Motor neuron (in vitro differentiated cells): ENCODE measurements at places on chromosomes 4 and X. TPM values are rescaled to one million over a fixed set of nuclear protein-coding genes. Genes with fewer than 3 reads are reported as not detected.

GRCh38 chrX:138254001-138254400 lies 457.5 kb downstream of the FGF13 start:
- ATAC-seq = no peak

- ATAC-seq = no peak
These were observed 12.3 kb downstream of the GPR174 start for GRCh38 chrX:79156818-79157217.

DNA sequence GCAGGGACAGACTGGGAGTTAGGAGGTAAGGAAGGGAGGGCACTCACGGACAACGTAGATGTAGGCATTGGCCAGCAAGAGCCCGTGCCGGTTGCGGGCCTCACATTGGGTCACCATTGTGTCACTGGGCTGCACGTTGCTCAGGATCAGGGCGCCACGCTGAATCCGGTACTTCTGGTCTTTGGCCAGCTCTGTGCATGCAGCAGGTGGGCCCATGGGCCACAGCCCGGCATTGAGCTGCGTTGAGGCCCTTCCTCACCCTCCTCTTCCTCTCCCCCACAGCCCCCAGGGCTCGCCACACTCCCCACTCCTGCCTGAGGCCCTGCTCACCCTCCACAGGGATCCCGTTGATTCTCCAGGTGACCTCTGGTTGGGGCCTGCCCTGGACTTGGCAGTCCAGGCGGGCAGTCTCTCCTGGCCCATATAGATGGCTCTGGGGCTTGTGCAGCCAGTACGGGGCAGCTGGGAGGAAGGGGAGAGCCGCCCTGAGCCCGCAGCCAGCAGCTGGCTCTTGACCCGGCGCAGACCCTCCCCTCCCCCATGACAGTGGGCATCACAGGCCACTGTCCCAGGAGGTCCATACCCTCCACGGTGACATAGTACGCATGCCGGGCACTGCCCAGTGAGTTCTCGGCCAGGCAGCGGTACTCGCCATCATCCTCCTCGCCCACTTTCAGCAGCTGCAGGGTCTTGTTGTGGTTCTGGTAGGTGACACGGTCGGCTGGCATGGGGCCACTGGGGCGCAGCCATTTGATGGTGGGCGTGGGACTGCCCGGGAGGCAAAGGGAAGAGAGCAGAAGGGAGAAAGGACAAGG lies 16.3 kb downstream of the L1CAM start:
- no peak for ATAC-seq

DNA sequence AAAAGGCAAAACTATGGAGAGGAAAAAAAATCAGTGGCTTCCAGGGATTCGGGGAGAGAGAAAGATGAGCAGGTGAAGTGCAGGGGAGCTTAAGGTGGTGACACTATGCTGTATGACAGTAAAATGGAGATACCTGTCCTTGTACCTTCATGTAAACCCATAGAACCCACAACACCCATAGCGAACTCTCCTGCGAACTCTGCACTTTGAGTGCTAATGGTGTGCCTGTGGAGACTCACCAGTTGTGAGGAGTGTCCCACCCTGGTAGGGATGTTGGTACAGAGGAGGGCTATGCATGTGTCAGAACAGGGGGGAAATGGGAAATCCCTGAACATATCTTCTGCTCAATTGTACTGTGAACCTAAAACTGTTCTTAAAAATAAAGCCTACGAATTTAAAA lies 42.8 kb downstream of the HMX1 start:
- no peak for ATAC-seq

The FGF16 gene
- not detected in 2 replicates for total RNA-seq

The BEND2 gene
- not detected in 2 replicates for total RNA-seq

The PLXNA3 gene
- total RNA-seq = 21.4 and 22.1 TPM in 2 replicates

DNA sequence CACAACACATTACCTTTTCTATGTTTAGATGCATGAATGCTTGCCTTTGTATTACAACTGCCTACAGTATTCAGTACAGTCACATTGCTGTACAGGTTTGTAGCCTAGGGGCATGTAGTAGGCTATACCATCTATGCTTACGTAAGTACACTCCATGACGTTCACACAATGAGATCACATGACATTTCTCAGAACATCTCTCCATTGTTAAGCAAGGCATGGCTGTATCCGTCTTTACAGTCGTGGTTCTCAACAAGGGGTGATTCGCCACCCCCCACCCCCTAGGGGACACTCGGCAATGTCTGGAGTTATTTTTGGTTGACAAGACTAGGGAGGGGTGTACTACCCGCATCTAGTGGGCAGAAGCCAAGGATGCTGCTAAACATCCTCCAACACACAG lies 12.1 kb downstream of the CD99L2 start:
- ATAC-seq = no peak

- ATAC-seq = peak; percentile 88
These were observed 169.0 kb upstream of the BCOR start for GRCh38 chrX:40266490-40267333.

- ATAC-seq = no peak
These were observed 139.9 kb downstream of the CPXCR1 start for GRCh38 chrX:88886908-88887307.

GRCh38 chr4:174763454-174764104 lies 65.5 kb downstream of the GLRA3 start:
- ATAC-seq = no peak

DNA sequence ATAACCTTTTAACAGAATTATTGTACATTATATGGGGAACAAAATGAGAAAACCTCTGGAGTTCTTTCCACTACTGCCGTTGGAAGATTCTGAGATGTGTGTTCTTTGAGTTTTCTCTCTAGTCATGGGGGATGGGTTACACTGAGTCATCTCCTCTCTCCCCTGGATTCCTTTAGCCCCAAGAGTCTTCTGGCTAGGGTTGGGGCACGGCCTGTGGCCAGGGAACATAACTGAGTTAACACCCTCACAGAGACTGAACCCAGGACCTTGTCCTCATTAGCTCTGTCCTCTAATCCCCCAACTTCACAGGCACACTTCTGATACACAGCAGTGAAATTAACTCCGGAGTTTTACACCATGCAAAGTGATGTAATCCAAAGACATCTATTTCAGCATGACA lies 142.3 kb upstream of the F9 start:
- ATAC-seq = no peak

DNA sequence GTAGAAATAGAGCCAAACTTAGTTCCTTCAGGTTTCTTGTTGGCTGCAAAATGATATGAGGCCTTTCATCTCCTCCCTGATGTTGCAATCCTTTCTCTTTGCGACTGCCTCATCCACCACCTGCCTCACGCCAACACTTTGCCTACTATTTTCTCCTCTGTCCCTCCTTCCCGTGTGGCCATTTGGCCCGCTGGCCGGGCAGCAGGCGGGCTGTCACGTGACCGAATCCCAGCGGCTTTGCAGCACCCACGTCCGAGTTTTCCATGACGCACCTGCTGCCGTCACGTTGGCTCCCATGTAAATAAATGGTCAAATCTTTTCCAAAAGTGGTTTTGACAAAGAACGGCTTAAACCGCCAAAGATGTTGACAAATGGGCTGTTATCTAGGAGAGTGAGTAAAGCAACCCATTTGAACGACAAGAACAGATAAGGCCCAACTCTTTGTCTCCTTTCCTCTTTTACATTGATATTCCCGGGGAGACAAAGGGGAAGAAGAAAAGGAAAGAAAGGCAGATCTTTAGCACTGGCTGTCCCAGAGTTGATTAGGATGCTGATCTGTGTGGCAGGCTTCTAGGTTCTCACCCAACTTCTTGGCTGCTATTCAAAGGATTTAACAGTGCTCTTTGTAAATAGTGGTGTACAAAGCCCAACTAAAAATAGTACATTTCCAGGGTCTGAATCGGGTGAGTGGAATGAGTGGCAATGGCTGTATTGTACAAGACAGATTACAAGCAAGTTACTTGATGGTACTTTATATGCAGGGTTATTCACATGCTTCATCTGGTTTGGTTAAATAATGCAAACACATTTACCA lies 174.2 kb upstream of the JADE1 start:
- ATAC-seq = peak; percentile 60

The IL2RG gene
- 0.11 and 0.38 TPM in 2 replicates for total RNA-seq

The HTN3 gene
- not detected in 2 replicates for total RNA-seq

DNA sequence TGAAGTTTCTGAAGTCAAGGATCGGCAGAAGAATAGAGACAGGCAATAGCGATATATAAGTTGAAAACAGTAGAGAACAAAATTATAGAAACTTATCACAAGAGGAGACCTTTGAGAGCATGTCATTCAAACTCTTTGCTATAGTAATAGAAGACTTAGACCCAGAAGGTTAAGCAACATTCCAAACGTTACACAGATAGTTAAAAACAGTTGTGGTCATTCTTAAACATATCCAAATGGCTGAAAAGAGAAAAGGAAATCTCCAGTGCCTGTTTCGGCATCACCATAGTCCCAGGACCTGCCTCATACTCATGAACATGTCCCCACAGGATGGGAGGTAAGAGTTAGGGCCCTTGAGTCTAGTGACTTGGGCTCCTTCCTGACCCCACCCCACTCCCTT lies 258.1 kb upstream of the NOCT start:
- no peak for ATAC-seq

GRCh38 chrX:15376956-15377355 lies 7.3 kb downstream of the VEGFD start:
- peak; percentile 89 for ATAC-seq

GRCh38 chr4:152965611-152966010 lies 29.5 kb downstream of the FHDC1 start:
- ATAC-seq = peak; percentile 83

- ATAC-seq = no peak
These were observed 68.3 kb upstream of the CNKSR2 start for GRCh38 chrX:21305799-21306336.

The PNMA5 gene
- 0.89 and 1.3 TPM in 2 replicates for total RNA-seq

- no peak for ATAC-seq
These were observed 19.7 kb upstream of the MTM1 start for GRCh38 chrX:150548684-150549083.

- ATAC-seq = no peak
These were observed 919 bp upstream of the SEC24B start for GRCh38 chr4:109432696-109433095.

The DCAF12L1 gene
- total RNA-seq = not detected in 2 replicates

- no peak for ATAC-seq
These were observed 2.3 kb downstream of the GPR174 start for GRCh38 chrX:79146640-79147390.

DNA sequence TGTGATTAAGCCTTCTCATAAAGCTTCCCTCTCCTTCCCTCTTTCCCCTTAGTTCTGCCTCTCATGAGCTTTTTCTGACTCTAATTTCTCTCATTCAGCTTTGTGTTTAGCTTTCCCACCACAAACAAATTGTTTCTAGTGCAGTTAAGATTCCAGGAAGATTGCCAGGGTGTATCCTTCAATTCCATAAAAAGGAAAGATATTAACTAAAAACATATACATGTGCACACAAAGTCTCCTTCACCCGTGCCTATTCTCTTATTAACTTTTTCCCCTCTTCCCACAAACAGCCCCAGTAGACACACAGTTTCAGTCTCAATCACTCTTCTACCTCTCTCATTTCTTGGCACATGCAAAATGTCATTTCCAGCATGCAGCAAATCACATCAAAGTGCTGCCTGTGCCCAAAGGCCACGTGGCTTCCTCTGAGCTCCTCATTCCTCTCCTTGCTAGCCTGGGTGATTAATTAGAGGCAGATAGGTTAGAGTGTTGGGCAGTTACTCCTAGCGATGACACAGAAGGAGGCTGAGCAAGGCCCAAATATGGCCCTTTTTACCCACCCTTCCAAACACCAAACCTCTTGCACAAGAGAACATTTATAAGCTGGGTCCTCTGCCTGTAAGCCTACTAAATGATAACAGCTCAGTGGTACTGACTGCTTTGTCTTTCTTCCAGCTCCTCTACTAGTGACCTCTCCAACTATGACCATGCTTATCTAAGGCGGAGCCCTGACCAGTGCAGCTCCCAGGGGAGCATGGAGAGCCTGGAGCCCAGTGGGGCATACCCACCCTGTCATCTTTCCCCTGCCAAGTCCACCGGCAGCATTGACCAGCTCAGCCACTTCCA lies 159.6 kb downstream of the SOWAHB start:
- ATAC-seq = peak; percentile 98

DNA sequence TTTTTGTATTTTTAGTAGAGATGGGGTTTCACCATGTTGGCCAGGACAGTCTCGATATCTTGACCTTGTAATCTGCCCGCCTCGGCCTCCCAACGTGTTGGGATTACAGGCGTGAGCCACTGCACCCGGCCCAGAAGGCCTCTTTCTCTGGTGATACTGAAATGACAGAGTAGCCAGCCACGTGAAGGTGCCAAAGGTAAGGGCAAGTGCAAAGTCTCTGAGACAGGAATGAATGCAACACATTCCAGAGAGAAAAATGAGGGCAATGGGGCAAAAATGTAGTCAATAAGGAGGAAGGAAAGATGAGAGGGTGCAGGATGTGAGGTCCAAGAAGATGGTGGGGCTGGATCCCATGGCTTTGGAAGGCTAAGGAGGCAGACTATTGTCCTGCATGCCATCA lies 176.0 kb downstream of the NR3C2 start:
- ATAC-seq = no peak

DNA sequence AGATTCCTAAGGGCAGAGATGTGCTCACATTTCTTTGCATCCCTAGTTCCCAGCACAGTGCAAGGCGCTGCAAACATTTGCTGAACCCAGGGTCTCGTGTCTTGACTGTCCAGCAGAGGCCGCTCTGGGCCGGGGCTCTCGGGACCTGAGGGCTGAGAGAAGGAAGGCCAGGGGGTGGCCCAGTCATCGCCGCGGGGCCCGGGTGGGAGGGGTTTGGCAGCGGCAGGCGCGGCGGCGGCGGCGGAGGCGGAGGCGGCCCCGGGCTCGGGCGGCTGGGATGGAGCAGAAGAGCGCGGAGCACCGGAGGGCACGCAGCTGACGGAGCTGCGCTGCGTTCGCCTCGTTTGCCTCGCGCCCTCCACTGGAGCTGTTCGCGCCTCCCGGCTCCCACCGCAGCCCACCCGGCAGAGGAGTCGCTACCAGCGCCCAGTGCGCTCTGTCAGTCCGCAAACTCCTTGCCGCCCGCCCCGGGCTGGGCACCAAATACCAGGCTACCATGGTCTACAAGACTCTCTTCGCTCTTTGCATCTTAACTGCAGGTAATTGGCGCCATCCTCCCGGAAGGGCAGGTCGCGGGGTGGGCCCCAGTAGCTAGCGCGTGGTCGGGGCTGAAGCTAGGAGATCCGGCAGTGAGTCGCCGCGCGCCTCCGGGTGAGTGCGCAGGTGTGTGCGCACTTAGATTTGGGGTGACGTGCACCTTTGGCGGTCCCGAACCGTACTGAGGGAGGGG lies at the start of gene PARM1:
TSS of gene PARM1 (plus strand) at position 285 of the 730 bp plus-strand sequence. CDS start at position 497, 212 bp downstream.
- peak; percentile 93 for ATAC-seq

- ATAC-seq = peak; percentile 70
These were observed 12.3 kb upstream of the DTHD1 start for GRCh38 chr4:36269101-36269500.

- ATAC-seq = peak; percentile 83
These were observed 162.8 kb downstream of the FBXO8 start for GRCh38 chr4:174120446-174121295.

The RAB33B gene
- total RNA-seq = 8.1 and 9.2 TPM in 2 replicates

The LONRF3 gene
- total RNA-seq = 0.87 and 0.88 TPM in 2 replicates

DNA sequence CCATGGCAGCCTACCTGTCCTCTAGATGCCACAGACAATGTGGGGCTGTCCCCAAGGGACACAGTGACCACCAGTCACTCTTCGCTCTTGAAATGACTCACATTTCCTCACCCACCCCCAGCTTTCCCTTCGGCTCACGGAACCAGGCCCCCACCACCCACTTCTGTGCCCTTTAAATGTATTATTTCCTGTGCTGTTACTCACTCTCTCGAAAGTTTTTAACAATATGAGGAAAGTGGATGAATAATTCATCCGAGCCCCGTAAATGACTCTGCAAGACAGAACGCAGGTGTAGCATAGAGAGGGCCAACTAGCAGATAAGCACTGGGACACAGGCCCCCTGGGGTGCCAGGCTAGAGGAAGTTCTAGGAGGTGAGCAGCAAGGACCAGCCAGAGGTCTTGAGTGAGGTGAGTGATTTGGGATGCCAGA lies 179.5 kb upstream of the TBL1X start:
- ATAC-seq = no peak

GRCh38 chr4:98932539-98932938 lies 3.6 kb upstream of the EIF4E start:
- ATAC-seq = no peak
